NCI-H446 (cell line): ENCODE measurements at places on chromosomes 1 and 21.

- DNase-seq = no peak
These were observed 32.9 kb downstream of the ARNT start for GRCh38 chr1:150843474-150843873.

DNA sequence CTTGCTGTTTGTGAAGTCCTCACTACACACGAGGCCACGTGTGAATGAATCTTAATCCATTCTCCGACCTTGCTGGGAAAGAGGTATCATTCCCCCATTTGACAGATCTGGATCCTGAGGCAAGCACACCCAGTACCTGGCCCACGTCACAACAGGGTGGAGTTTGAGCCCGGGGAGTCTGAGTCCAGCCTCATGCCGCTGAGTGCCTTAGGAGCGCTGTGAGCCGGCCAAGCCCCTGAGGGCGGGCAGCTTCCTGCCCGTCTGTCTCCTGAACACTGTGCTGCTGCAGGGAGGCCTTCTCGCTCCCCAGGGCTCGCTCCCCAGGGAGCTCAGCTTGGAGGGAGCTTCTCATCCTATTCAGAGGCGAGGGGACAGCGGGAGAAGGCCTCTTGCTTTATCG, 29.7 kb downstream of the SLC45A1 start:
- no peak for DNase-seq

DNA sequence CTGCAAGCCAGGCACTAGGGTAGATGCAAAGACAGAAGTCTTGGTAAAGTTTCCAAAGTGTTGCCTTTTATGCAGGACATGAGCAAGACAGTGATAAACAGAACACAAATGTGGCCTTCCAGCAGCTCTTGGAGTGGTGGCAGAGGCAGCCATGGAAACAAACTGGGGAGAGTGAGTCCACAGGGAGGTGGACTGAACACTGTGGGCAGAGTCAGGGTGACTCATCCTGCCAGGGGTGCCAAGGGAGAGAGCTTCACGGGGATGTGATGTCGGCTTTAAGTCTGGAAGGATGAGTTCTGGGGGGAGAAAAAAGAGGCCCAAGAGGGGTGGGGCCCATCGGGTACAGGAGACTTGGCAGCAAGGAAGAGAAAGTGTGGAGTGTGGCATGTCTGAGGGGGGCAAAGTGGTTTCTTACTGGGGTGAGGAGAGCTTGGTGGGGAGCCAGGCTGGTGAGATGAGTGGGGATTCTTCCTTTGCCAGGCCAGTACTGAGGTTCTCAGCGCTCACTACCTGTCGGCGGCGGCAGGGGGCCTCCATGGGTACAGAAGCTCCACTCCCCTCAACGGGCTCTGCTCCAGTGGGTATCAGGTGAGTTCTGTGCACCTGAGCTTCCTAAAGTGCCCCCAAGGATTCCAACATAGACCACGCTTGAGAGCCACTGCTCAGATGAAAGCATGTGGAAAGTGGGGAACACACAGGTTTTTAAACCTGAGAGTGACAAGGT, 41.8 kb downstream of the KIAA0040 start:
- DNase-seq = peak; percentile 12

DNA sequence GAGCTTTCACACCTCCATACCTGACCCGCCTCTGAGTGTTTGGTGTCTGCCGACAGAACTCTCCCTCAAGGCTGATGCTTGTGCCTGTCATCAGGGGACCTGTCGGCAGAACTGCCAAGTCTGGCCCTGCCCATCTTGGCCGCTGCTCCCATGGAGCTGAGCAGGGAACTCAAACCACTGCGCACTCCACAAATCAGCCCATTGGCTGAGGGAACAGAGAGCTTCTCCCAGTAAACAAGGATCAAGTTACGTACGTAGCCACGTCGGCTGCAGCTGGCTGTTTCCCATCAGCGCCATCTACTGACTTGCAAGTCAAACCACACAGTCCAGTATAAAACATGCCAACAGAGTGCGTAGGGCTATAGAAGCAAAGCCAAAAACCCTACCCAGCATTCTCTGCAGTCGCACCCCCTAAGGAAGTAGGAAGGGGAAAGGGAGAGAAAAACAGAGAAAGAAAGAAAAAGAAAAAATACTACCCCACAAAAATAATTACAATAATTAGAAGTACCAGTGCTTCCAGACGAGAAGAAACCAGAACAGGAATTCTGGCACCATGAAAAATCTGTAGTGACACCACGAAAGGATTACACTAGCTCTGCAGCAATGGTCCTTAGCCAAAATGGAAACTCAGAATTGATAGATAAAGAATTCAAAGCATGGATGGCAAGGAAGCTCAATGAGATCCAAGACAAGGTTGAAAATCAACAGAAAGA, 13.1 kb downstream of the KRTAP13-1 start:
- peak; percentile 97 for DNase-seq

GRCh38 chr1:67372136-67372535, 58.1 kb downstream of the SERBP1 start:
- DNase-seq = no peak

GRCh38 chr1:235108185-235108593, 20.4 kb downstream of the TOMM20 start:
- no peak for DNase-seq

GRCh38 chr1:19656134-19656779, 8.4 kb upstream of the HTR6 start:
- no peak for DNase-seq
